ENCODE measurements at places on chromosomes 6 and 20.
A peak's percentile ranks its signal among the peaks of the same experiment; 100 is the strongest.

DNA sequence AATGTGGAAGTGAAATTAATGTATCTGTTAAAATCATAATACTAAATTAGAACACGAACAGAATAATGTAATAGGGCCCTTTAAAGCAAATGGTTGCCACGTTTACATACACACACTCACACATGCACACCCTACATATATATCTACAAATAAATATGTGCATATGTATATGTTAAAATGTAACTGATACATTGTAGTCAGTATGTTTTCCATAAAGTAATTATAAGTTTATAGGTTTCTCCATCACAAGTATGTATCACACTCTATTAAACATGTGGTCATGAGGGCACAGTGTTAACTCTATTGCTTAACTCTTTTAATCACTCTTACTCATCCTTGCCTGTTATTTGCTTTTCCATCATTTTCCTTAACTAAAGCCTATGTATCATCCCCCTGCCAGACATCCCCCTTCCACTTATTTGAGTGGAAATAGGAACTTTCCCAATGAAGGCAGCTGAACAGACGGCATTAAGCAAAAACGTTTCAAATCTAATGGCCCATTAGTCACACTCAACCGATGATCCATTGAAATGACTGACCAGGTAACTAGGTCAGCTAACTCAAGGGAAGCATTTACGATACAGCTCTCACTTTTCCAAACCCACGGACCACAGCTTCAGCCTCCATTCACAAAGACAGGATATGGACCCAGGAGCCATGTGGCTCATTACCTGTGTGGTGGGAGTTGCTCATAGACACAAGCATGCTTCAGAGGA lies 89.3 kb downstream of the HAO1 start:
- peak; percentile 73 for DNase-seq

DNA sequence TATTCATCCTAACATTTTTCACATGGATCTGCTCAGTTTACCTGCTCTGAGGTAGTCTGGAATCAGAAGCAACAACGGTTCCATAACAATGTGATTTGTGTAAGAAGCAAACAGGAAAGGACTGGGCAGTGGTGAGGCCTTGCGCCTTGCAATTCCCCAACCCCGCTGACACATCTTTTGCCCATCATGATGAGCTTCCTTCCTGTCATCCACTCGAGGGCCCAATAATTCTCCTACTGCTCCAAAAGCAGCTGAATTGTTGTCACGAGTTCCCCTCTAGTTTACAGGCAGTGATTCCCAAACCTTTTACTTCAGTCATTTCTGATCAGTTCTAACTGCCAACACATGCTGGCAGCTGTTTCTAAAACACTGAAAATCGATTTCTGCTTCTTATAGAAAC lies 22.9 kb downstream of the STX7 start:
- DNase-seq: no peak

DNA sequence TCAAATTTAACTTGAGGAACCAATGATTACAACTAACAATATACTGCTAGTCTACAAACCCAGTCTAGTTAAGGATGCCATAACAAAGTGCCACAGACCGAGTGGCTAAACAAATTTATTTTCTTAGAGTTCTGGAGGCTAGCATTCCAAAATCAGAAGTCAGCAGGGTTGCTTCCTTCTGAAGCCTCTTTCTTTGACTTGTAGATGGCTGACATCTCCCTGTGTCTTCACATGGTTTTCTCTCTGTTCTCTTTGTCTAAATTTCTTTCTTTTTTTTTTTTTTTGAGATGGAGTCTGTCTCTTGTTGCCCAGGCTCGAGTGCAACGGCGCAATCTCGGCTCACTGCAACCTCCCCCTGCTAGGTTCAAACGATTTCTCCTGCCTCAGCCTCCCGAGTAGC lies 56.1 kb downstream of the NCOA3 start:
- DNase-seq: no peak

- DNase-seq: no peak
Observed at GRCh38 chr6:33984466-33985312, 161.2 kb downstream of the GRM4 start.

DNA sequence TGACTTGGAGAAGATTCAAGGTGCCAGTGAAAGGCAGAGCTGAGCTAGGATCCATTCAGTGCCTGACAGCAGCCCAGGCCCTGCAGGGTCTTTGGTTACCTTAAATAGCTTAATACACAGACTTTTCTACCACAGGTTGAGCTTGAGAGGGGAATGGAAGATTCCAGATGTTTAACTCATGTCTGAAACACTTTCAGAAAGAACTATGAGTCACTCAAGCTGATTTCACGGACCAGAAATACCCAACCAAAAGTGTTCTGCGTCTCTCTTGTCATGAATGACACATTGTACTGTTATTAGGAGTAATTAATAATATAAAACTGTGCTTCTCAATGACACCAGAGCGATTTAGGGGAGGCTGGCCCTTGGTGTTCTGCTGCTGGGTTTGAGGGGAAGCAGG lies 6.4 kb upstream of the PMEPA1 start:
- peak; percentile 54 for DNase-seq

GRCh38 chr6:81847866-81848265 lies 95.4 kb upstream of the TENT5A start:
- no peak for DNase-seq

GRCh38 chr6:109961611-109962041 lies 16.5 kb upstream of the GPR6 start:
- DNase-seq: peak; percentile 3

DNA sequence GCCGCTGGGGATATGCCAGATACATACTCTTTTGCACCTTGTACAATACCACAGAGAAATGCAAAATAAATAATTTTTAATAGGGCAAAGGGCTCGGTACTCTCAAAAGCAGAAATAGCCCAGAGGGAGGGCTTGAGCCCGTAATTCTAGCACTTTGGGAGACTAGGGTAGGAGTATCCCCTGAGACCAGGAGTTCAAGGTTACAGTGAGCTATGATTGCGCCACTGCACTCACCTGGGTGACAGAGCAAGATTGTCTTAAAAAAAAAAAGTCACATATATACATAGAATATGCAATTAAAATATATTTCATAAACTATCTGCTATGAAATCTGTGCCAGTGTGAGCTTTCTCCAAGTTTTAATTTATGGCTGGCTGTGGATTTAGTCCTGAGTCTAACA lies 818 bp upstream of the TRMT11 start:
- no peak for DNase-seq

GRCh38 chr6:39725632-39725997 lies 407 bp upstream of the KIF6 start:
- no peak for DNase-seq

DNA sequence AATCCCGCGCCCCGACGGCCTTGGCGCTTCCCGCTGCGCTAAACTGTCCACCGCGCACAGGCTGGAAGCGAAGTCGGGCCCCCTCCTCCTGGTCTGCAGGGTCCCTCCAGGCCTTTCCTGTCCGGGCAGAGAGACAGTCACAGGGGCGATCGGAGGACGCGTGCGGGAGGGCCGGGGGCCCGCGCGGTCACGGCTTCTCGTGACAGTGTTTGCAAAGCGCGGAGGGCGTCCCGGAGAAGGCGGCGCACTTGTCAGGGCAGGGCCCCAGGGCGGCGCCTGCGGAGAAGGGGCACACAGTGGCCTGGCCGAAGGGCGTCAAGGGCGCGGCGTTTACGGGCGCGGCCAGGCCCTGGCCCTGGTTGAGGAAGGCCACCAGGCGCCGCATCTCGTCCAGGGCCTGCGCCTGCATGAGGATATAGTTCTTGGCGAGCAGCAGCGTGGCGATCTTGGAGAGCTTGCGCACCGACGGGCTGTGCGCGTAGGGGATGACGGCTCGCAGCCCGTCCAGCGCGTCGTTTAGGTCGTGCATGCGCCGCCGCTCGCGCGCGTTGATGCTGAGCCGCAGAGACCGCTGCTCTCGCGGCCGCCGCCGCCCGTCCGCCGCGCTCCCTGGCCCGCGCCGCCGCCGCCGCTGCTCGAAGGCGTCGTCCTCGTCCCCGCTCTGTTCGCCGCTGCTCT lies 763 bp downstream of the BHLHE23 start:
- DNase-seq: no peak

- DNase-seq: peak; percentile 69
Observed at GRCh38 chr20:50980851-50981713, 22.5 kb downstream of the MOCS3 start.

DNA sequence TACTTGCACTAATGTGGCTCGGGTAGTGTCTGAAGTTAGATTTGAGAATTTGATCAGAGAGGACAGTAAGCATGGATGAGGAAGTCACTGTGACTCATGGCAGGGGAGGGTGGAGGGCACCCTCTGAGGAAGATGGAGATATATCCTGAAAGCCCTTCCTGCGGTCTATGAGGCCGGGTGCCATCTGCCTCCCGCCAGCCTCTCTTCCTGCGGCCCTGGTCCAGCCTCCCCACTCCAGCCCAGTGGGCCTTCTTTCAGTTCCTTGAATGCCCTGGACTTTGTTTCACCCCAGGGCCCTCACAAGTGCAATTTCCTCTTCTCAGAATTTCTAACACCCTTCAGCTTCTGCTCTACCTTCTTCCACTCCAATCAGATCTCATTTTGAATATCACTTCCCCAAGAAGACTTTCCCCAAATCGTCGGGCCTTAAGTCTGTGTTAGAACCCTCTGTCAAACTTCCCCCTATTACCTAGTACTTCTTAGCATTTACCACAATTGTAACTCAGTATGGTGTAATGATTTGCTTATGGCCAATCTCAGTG lies 20.2 kb upstream of the TNFAIP3 start:
- no peak for DNase-seq

- no peak for DNase-seq
Observed at GRCh38 chr6:3009930-3010329, 10.2 kb downstream of the NQO2 start.

GRCh38 chr6:134520181-134521115 lies 202.5 kb upstream of the SGK1 start:
- no peak for DNase-seq

- no peak for DNase-seq
Observed at GRCh38 chr20:63891061-63892002, 3.6 kb upstream of the DNAJC5 start.

- no peak for DNase-seq
Observed at GRCh38 chr20:5677389-5677788, 72.8 kb upstream of the SHLD1 start.

DNA sequence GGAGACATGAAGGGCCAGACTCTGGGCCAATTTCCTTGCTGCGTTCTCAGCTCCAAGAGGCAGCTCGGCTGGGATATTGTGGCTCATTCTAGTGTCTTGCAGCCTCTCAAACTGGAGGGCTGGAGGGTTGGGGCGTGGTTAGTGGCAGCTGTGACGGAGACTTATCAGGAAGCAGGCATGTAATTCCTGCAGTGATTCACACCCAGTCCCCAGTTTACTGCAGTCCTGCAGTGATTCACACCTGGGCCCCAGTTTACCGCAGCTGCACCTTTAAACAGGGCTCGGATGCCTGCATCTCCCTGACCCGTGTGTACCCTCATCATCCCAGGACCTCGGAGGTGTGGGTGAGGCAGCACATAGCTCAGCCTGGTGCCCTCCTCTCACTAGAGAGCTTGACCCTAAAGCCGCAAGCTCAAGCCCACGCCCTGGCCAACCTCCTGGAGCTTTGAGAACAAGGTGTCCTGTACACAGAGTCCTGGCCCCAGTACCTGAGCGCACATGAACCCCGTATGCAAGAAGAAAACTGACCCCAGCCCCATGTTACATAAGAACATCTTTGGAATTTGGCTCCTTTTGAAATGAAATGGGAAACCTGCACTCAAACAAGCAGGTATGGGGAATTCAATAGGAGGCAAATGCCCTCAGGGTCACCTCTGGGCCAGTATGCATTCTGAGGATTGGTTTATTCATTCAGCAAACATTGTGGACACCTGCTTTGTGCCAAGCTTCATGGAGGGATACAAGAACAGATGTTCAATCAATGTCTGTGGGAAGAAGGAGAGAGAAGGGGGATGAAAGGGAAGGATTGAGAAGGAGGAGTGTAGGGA lies 55.3 kb upstream of the FAM83D start:
- DNase-seq: peak; percentile 19

GRCh38 chr20:57540890-57541580 lies 16.1 kb upstream of the CTCFL start:
- no peak for DNase-seq

- peak; percentile 39 for DNase-seq
Observed at GRCh38 chr20:52150440-52151258, 40.9 kb downstream of the ZFP64 start.
